ENCODE measurements at places on chromosomes 4 and X. TPM values are rescaled to one million over a fixed set of nuclear protein-coding genes. Genes with fewer than 3 reads are reported as not detected.

GRCh38 chrX:35439692-35440091 is 358.4 kb upstream of the MAGEB16 start:
- H3K4me1 ChIP-seq = no peaks in the 10 kb centered on the region
- DNase-seq = no peak
- no peak overlapping the region for H3K27ac ChIP-seq
- no peaks in the 10 kb centered on the region for H3K27me3 ChIP-seq
- no peaks in the 10 kb centered on the region for H3K36me3 ChIP-seq

DNA sequence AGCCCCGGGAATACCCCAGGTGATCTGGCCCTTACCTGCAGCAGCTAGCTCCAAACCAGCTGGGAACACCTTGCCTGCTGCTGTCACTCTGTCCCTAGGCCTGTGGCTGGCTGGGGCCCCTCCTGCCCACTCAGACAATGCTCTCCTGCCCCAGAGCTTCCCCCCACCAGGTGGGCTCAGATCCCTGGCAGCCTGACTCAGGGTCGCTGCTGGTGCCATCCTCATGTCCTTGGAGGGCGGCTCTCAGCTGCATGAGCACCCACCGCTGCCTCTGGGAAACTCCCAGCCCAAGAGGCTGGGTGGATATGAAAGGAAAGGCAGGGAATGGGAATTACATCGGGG is 15.8 kb downstream of the C4orf50 start:
- H3K27ac ChIP-seq = no peak overlapping the region
- no peaks in the 10 kb centered on the region for H3K4me1 ChIP-seq
- no peak for DNase-seq
- H3K27me3 ChIP-seq = no peaks in the 10 kb centered on the region
- H3K36me3 ChIP-seq = no peaks in the 10 kb centered on the region

- no peak within 1 kb of the TSS for H3K4me3 ChIP-seq
- H3K36me3 ChIP-seq = no peaks in the 10 kb centered on the region
- no peak for DNase-seq
- H3K4me1 ChIP-seq = no peaks in the 10 kb centered on the region
Observed at GRCh38 chr4:146214238-146214637, at the start of gene REELD1. Gene REELD1, plus strand, starts transcription at chr4:146214538. Its CDS starts 2,415 bp downstream, at chr4:146216953.

GRCh38 chr4:123616951-123617461 is 220.4 kb downstream of the SPRY1 start:
- no peaks in the 10 kb centered on the region for H3K36me3 ChIP-seq
- H3K4me3 ChIP-seq = no peak overlapping the region
- H3K27ac ChIP-seq = peak overlapping the region; percentile 58
- peaks cover 13% of the 10 kb centered on the region for H3K27me3 ChIP-seq

GRCh38 chr4:116531870-116532269 is 553.5 kb downstream of the TRAM1L1 start:
- no peaks in the 10 kb centered on the region for H3K4me1 ChIP-seq
- H3K36me3 ChIP-seq = no peaks in the 10 kb centered on the region
- no peaks in the 10 kb centered on the region for H3K27me3 ChIP-seq

Gene TKTL1
- 0.18 TPM for total RNA-seq

Gene CENPI
- 7.5 TPM for total RNA-seq
